Osteoblast (primary cell): ENCODE measurements at places on chromosomes 3 and 15. TPM values are rescaled to one million over a fixed set of nuclear protein-coding genes. Genes with fewer than 3 reads are reported as not detected.

The VPS8 gene
- 95.2 and 96.7 TPM in 2 replicates for total RNA-seq

The NOX5 gene
- total RNA-seq = 0.29 and 0.36 TPM in 2 replicates

The NTRK3 gene
- total RNA-seq = 0.59 and 0.72 TPM in 2 replicates

The CCPG1 gene
- 209 and 250 TPM in 2 replicates for total RNA-seq

The PROK2 gene
- not detected in 2 replicates for total RNA-seq

The POC1A gene
- total RNA-seq = 1.8 and 3.2 TPM in 2 replicates

The TMEM207 gene
- not detected in 2 replicates for total RNA-seq

The ERC2 gene
- total RNA-seq = 0.36 TPM in 1 of 2 replicates, not detected in the other

The DUSP7 gene
- 12.7 and 13.8 TPM in 2 replicates for total RNA-seq

The AHSG gene
- not detected in 2 replicates for total RNA-seq

The ANKRD63 gene
- total RNA-seq = not detected in 2 replicates

The PDZRN3 gene
- 18.3 and 26.4 TPM in 2 replicates for total RNA-seq

The GOLGA8S gene
- total RNA-seq = under 0.01 TPM in 2 replicates

The MAGI1 gene
- 61.0 and 66.6 TPM in 2 replicates for total RNA-seq

The CD96 gene
- total RNA-seq = under 0.01 TPM in 1 of 2 replicates, not detected in the other

The CPN2 gene
- under 0.01 and 0.29 TPM in 2 replicates for total RNA-seq

The RCCD1 gene
- total RNA-seq = 11.2 TPM in 2 replicates

The TAGLN3 gene
- not detected in 2 replicates for total RNA-seq

The RTP4 gene
- total RNA-seq = 2.7 and 4.0 TPM in 2 replicates

The INKA1 gene
- total RNA-seq = 5.8 and 6.5 TPM in 2 replicates

The HCLS1 gene
- total RNA-seq = 2.9 and 4.1 TPM in 2 replicates

The EPHA3 gene
- total RNA-seq = 10.9 and 12.7 TPM in 2 replicates

The LRRC49 gene
- 13.0 and 18.1 TPM in 2 replicates for total RNA-seq

The DLEC1 gene
- under 0.01 and 0.29 TPM in 2 replicates for total RNA-seq

The PLA1A gene
- total RNA-seq = under 0.01 and 0.36 TPM in 2 replicates

The CAMKV gene
- not detected in 2 replicates for total RNA-seq

The HRG gene
- total RNA-seq = not detected in 2 replicates

The SLC2A2 gene
- not detected in 2 replicates for total RNA-seq

The MRPL47 gene
- 32.2 and 33.6 TPM in 2 replicates for total RNA-seq

The GATA2 gene
- 0.72 and 0.88 TPM in 2 replicates for total RNA-seq

The UCN2 gene
- total RNA-seq = 0.29 and 0.72 TPM in 2 replicates

The STT3B gene
- 216 and 247 TPM in 2 replicates for total RNA-seq

The RUBCN gene
- 19.7 and 23.2 TPM in 2 replicates for total RNA-seq

The MAP1A gene
- 117 and 121 TPM in 2 replicates for total RNA-seq
